Activated CD4-positive, alpha-beta T cell treated with anti-CD3 and anti-CD28 coated beads, Interleukin-2, amount 10 ng/mL, durations not matched to agents 7 days and 5 days (primary cell): ENCODE measurements at places on chromosomes 2 and 18. TPM values are rescaled to one million over a fixed set of nuclear protein-coding genes. Genes with fewer than 3 reads are reported as not detected.
A peak's percentile ranks its signal among the peaks of the same experiment; 100 is the strongest.

Gene CDH2
- total RNA-seq = not detected

DNA sequence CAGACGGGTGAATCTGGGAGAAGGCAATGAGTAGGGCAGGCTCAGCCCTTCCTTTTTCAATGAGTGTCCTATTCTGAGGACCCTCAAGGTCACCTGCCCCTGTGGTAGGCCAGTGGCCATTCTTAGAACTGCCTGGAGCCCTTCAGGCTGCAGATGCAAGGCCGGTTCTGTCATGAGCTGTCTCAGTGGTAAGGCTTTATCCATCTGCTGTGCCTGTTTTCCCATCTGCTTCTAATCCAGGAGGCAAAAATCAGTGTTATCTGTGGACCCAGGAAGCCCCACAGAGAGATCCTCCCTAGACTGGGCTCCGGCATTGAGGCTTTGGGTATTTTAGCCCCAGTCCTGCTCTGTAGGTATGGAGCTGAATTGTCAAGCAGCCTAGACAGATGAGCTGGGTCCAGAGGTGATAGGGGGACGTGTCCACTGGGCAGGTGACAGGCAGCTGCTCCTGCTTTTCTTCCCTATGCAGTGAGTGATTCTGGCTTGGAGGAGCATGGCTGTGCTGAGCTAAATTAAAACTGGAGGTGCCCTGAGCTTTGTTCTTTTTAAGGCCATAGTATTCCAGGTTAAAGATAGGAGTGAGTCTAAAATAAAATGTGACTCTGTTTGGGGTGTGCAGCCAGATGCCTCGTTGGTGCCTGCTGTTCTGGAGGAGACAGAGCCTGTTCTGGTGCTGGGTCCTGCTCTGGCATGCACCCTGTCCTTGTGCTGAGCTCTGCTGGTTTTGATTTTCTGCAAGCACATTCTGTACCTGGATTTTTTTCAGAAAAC is 92.5 kb downstream of the FHOD3 start:
- H3K36me3 ChIP-seq = no peaks in the 10 kb centered on the region
- H3K27me3 ChIP-seq = no peaks in the 10 kb centered on the region
- no peaks in the 10 kb centered on the region for H3K4me1 ChIP-seq
- no peak overlapping the region for H3K4me3 ChIP-seq
- no peak overlapping the region for H3K27ac ChIP-seq
- no peak for DNase-seq

GRCh38 chr2:33762636-33763035 is 163.5 kb upstream of the FAM98A start:
- H3K4me1 ChIP-seq = no peaks in the 10 kb centered on the region
- H3K27ac ChIP-seq = no peak overlapping the region
- no peaks in the 10 kb centered on the region for H3K27me3 ChIP-seq
- no peaks in the 10 kb centered on the region for H3K36me3 ChIP-seq
- H3K4me3 ChIP-seq = no peak overlapping the region
- no peak for DNase-seq

DNA sequence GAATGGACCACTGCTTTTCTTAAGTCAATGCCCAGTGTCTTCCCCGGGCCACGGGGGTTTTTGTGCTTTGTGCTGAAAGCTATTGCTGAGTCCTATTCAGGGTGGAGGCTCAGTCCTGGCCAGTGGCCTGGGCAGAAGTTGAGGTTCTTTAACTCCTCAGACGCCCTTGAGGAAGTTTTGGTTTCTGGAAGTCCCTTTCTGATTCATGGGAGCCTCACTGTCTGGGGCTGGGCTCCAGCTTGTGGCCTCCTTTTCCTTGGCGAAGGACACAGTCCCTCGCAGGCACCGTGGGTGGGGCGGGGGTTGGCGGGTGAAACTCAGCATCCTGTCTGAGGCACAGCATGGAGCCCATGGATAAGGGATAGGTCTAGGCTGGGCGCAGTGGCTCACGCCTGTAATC is 465.2 kb upstream of the HS6ST1 start:
- DNase-seq = peak; percentile 3
- no peaks in the 10 kb centered on the region for H3K27me3 ChIP-seq
- no peak overlapping the region for H3K27ac ChIP-seq
- H3K4me3 ChIP-seq = no peak overlapping the region
